ENCODE measurements at places on chromosomes 13 and 19.

- DNase-seq: no peak
Observed at GRCh38 chr13:36709136-36709890, 35.5 kb downstream of the SERTM1 start.

DNA sequence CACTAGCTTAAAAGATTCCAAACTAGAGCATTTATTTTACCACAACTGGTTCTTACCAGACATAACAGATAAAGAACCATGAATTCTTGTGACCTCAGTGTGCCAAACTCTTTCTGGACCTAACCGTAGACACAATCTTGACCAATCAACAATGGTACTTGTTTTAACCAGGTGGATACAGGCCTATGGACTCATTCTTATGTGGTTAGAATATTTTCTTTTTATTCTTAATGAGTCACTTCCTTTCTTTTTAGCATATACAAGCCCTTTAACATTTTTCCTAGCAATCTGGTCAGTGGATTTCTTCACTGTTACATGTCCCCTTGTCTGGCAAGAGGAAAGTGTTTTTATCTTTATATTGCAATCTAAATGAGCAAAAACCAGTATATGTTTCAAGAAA is 792.1 kb upstream of the SPRY2 start:
- no peak for DNase-seq

DNA sequence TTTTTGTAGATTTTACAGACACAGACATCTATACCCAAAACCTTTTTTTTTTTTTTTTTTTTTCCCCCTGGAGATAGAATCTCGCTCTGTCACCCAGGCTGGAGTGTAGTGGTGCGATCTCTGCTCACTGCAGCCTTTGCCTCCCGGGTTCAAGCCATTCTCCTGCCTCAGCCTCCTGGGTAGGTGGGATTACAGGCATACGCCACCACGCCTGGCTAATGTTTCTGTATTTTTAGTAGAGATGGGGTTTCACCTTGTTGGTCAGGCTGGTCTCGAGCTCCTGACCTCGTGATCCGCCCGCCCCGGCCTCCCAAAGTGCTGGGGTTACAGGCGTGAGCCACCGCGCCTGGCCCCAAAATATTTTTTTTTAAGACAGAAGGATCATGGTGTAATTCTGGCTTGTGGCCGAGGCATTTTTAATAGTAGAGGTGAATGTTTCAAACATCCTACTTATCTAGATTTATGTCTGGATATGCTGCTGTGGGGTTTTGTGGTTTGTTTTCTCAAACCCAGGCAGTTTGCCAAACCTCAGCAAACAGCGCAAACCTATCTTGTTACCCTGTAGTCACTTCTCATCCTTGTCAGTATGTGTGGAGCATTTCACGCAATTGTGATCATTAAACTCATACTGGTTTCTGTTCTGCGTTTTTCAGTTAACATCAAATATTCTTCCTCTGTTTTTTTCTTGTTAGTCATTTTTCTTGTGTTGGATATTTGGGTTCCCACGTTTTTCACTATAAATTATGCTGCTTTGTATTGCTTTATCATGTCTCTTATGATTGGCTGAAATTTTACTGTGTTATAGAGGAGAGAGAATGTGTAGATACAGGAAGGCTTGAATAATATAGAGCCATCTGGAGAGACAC is 36.2 kb upstream of the GARRE1 start:
- no peak for DNase-seq

DNA sequence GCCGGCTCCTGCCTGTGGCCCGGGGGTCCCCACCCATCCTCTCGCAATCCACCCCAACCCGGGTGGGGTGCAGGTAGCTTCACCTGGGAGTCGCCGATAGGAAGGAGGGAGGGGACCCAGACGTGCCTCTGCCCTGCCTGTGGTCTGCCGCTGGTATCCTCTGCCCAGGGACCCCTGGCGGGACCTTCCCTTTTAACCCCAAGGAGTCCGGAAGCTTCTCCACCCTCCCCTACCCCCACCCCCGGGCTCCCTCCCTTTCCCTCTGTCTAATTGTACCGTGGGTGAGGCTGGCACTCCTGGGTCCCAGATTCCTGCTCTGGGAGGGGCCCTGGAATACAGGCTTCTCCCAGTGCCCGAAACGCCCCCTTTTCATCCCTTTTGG is at the start of gene KLK10:
Gene KLK10 (minus strand): TSS at position 166 of the 382 bp plus-strand sequence. CDS start 579 bp downstream, outside the sequence.
- no peak for DNase-seq

DNA sequence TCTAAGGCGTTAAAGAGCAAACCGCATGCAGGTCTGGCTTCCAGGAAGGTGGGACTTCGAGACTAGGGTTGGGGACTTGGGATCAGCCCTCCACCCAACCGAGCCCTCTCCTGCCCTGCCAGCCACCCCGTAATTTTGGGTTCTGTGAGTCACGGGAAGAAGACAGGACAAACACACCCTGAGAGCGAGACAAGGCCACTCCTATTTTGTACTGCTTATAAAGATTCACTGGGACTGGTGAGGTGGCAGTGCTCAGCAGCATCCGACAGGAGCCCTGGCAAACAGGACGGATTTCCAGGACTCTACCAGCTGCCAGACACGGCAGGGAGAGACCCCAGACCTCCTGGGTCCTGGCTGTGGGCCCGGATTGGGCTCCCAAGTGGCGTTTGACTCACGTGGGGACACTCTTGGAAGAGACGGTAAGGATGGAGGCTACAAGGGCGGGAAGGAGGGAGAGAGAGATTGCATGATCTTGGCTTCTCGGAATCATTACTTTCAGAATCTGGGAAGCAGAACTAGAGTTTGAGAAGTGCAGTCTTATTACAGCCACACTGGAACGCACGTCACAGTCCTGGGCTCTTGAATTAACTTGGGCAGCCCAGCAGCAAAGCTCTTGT is at the start of gene C5AR2:
Gene C5AR2 (plus strand): TSS at position 245 of the 617 bp plus-strand sequence. CDS start 8,625 bp downstream, outside the sequence.
- DNase-seq: no peak

DNA sequence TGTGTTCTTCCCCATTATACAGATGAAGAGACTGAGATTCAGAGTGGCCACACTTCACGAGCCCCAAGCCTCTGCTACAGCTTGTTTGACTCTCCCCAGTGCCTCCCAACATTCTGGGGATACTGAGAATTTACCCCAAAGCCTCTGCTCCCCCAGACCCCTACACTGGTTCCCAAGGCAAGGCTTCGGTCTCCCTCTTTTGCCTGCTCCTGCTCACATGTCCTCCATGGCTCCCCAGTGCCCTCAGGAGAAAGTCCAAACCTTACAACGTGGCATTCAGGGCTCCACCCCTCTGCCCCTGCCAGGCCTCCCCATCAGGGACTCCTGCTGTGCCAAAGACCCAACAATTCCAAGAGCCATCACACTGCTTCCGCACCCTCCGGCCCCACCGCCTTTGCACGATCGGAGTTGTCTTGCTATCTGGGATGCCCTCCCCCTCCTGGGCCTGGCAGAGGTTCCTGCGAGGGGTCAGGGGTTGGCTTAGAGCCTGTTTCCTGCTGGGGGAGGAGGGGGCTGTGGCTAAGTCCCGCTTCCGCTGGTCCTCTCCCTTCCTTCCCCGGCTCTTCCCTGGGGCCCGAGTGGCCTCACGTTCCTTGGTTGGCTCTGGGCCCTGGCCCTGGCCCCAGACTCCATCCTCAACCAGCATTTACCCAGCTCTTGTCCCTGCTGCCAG is 15.4 kb downstream of the GTPBP3 start:
- no peak for DNase-seq

GRCh38 chr13:84653915-84654534 is 771.8 kb upstream of the SLITRK1 start:
- DNase-seq: no peak

DNA sequence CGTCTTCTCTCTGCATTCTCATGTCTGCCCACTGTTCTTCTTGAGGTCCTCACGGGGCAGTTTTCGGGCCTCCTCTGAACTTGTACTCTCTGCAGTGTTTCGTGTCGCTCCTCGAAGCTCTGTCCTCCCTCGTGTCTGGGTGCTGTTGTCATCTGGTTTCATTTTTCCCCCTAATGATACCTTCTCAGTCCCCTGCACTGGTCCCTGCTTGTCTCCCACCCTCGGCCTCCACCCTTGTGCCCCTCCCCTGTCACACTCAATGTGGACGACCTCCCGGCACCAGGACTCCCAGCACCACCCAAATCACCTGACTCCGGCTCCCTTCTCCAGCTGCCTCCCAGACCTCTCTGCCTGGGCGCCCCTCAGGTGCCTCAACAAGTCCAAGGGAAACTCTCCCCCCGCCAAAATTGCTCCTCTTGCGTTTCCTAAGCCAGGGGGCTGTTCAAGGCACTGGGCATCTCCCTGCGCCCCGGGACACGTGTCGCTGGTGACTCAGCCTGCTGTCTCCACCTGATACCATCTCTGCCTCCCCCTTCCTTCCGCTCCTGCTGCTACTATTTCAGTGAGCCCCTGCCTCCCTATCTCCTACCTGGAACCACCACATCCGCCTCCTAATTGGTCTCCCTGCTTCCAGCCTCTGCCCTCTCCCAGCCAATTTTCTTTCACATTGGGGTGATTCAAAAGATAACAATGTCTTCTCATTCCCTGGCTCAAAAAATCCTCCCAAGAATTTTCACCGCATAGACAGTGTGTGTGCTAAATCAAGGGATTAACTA is 49.5 kb downstream of the RFX2 start:
- no peak for DNase-seq

GRCh38 chr13:39875111-39875987 is 219.9 kb downstream of the COG6 start:
- DNase-seq: no peak

DNA sequence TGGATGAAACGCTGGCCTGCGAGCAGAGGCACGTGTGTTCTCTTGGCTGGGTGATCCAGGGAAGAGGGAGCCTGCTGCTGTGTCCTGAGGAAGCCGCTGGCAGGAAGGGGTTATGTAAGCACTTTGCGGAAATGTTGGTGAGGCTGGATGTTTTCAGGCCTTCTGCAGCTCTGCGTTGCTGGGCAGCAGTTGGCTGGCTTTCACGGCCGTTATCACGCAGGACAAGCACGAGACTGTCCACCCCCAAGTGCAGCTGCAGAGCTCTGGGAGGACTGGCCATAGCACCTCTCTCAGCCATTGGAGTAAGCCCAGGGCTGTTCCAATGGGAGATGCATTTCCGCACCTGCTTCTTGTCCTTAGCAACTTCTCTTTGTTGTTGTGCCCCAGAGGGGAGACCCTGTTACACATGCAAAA is 146.9 kb upstream of the SOX21 start:
- DNase-seq: no peak
